ENCODE measurements at places on chromosomes 16 and 17.

- DNase-seq = no peak
Observed at GRCh38 chr16:79897104-79897452, 296.5 kb upstream of the MAF start.

DNA sequence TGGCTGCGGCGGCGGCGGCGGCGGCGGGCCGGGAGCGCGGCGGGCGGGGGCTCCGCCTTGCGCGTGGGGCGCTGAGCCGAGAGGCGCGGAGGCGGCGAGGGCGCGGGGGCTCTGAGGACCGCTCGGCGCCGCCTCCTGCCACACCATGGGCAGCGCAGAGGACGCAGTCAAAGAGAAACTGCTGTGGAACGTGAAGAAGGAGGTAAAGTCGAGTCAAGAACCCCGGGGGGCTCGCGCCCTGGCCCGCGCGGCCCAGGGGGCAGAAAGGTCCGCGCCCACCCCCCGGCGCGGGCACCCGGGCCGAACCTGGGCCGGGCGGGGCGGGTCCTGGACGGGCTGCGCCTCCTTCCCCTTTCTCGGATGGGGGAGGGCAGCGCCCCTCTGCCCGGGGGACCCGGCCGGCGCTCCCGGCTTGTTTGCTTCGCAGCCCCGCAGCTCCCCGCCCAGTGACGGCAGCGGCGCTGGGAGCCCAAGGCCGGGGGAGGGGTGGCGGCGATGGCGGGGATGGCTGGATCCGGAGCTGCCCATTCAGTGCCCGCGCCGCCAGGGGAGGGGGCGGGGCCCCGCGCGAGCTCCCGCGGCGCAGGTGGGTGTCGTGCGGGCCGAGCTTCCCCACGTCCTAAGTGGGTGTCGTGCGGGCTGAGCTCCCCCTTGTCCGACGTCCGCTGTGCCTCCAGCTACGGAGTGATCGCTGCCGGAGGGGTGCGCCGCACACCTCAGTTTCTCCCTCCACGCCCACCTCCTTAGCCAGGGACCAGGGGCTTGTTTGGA is 428 bp downstream of the SGSM2 start:
- DNase-seq = peak; percentile 6

GRCh38 chr16:86019446-86020047 is 120.6 kb downstream of the IRF8 start:
- no peak for DNase-seq

DNA sequence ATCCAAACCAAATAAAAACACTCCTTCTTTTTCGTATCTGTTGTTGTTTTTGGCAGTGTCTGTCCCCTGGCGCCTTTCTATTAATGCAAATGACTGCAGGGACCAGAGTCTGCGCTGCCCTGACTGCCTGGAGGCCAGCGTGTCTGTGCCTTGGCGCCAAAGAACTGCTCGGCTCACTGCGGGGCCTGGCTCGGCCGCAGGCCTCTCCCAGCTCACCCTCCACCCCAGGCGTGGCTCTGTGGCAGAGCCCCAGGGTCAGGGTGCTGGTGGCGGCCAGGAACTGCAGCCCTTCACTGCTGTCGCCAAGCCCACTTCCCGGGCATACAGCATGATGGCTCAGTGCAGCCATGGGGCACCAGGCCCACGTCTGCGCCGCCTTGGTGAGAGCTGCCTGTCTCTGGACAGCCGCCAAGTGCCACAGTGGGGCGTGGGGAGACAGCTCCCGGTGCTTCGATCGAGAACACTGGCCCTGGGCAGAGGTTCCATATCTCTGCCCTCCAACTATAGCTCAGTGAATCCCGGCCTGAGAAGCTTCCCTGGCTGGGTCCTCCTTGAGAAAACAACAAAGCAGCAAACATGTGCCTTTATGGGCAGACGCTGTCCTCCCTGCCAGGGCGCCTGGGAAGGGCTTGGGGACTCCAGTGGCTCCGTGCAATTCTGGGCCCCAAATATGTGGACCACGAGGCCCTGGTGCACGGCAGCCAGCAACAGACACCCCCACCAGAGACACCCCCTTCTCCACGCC is 11.1 kb downstream of the CANT1 start:
- DNase-seq = no peak

GRCh38 chr17:69445132-69445531 is 30.6 kb downstream of the MAP2K6 start:
- no peak for DNase-seq

DNA sequence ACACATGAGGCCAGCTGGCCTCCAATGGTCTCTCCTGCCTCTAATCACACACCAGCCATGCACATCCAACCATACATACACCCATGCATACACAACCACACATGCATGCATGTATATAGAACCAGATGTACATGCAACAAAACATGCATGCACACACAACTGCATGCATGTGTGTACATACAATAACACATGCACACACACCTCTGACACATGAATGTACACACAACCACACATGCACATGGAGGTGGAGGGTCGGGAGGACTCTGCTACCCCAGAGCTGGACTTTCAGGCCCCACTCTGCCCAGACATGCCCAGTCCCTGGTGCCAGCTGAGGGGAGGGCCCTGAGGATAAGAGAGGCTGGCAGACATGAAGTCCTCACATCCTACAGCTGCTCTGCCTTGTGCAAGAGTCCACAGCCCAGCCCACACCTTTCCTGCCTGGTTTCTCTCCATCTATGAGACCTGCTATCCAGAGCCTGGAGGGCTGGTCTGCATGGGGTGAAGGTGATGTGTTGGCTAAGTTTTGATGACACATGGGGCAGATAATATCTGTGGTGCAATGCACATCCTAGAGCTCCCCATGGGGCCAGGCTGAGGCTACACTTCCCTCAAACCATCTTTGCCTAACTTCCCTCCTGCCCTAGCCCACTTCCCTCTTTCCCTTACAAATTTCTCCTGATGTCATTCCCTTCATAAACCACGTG is 50.9 kb upstream of the SDK2 start:
- no peak for DNase-seq

- no peak for DNase-seq
Observed at GRCh38 chr16:79278506-79278905, 322.0 kb downstream of the MAF start.

DNA sequence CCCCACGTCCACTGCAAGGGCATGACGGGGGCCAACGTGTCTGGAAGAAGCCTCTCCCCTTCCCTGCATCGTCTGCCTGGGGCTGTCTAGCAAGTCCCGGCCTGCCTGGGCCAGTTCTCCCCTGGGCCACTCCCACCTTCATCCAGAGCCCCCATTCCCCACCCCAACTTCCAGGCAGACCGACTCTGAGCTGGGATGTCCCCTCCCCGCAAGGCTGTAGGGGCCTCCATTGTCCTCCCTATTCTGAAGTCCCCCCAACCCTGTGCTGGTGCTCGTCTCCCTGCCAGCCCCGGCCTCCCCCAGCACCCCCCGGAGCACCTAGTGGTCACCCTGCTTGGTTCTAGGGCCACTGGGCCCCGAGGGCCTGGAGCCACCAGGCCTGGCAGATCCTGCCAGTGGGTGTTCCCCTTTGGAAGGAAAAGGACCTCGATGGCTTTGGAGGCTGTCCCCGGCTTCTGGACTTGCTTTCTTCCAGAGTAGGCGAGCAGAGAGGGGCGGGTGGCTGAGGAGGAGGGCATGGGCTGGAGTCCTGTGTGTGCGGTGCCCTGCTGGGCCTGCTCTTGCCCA is 4.8 kb downstream of the GLIS2 start:
- no peak for DNase-seq

GRCh38 chr17:34769049-34769448 is 189.7 kb downstream of the TMEM132E start:
- DNase-seq = no peak

- DNase-seq = no peak
Observed at GRCh38 chr17:18919963-18920362, 32.0 kb upstream of the SLC5A10 start.

DNA sequence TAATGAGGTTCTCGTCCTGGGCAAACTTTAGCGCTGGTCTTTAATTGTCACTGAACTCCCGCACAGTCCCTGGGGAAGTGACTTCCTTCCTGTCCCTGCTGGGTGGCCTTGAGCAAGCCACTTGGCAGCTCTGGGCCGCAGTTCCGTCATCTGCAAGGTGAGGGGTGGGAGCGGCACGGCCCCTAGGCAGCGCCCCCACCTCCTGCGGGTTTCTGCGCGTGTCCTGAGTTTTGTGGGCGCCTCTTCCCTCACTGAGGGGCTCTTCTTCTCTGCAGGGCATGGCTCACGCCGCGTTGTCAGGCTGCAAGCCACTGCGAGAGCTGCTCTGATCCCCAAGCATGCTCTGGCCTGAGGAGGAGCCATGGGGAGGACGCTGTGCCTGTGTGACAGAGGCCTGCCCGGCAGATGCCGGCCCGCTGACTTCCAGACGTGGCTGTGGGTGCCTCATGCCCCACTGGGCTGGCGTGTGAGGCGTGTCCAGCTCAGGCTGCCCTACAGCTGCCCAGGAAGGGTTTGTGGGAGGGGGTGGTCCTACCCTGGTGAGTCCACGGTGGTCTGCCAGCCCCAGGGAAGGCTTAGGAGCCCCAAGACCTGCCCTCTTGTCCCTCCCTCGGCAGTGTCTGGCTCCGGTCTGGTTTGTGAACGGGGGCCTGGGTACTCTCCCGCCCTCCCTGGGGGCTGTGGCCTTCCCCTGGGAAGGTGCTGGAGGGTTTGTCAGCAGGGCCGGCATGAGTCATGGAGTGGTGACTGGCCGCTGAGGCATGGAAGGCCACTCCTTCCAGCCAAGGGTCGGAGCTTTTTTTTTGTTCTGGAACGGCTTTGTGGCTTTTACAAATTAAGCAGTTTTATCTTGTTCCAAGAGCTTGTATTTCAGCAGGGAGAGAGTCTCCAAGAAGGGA is 182.0 kb downstream of the SEC14L1 start:
- no peak for DNase-seq

GRCh38 chr17:13995856-13996271 is 73.4 kb upstream of the COX10 start:
- DNase-seq = no peak

GRCh38 chr16:60304066-60304465 is 1570.0 kb upstream of the GOT2 start:
- DNase-seq = no peak

DNA sequence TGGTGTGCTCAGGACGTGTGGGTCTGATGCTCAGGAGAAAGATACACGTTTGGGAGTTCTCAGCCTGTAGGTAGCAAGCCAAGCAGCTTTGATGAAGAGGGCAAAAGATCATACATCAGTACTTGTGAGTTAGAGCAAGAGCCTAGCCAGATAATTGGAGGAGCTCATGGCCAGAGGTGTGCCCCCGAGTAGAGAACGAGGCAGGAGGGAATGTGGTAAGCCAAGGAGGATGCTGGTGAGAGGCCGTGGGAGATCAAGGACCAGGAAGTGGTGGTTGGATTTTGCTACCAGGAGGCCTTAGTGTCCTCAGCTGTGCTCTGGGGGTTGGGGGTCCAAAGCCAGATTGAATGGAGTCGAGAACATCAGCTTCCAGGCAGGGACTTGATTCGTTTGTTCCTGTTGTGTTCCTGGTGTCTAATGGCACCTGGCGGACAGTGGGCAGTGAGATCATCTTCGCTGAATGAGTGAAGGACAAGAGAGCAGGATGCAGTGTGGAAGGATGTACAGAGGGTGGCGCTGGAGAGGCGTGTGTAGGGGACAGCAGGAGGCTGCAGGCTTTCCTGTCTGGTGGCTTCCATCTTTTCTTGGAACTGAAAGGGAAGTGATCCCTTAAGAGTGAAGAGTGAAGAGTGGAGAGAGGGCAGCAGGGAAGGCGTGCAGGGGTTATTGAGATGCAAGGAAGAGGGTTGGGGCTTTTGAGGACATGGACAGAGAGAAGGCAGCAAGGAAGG is 11.6 kb downstream of the FBXL19 start:
- peak; percentile 16 for DNase-seq

Data from bone marrow (tissue), 2 donors.